ENCODE measurements at places on chromosomes 2 and 18.

DNA sequence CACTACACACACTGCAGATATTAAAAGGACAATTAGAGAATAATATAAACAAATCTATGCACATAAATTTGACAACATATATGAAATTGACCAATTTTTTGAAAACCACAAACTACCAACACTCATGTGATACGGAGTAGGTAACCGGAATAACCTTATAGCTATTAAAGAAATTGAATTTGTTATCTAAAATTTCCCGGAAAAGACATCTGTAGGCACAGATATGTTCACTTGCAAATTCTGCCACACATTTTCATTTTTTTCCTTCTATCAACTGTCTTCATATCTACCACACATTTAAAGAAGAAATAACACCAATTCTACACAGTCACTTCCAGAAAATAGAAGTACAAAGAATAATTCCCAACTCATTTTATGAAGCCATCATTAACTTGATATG lies 22.4 kb downstream of the NLRC4 start:
- DNase-seq: no peak

- DNase-seq: no peak
Measured at GRCh38 chr2:69054431-69054830, 41.5 kb downstream of the ANTXR1 start.

DNA sequence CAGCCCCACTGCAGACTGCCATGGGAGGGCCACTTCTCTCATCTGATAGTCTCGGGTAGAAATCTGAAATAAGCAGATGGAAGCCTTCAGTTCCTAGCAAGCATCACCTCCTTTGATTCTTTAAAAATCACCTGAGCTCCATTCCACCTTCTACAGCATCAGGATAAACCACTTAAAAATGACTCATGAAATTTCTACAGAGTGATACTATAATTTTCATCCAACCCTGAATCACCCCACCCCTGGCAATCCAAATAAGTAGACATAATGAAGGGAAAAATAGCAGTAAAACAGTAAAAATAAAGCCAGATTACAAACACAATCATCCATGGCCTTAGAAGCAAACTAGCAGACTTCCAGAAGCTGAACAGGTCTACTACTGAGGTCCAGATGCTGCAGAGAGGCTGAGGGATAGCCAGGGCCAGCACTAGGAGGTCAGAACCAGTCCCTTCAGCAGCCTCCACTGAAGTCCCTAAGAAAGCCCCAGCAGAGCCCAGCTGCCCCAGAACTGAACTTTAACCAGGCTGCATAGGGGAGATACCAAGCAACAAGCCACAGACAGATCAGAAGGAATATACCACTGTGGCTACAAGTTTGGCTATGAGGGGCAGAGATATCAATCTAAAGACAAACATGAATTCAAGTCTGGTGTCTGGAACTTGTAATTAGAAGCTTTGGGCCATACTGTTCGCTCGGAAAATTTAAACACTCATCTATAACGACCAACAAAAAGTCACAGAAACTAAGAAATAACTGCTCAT lies 54.7 kb upstream of the RNU4ATAC start:
- DNase-seq: no peak

DNA sequence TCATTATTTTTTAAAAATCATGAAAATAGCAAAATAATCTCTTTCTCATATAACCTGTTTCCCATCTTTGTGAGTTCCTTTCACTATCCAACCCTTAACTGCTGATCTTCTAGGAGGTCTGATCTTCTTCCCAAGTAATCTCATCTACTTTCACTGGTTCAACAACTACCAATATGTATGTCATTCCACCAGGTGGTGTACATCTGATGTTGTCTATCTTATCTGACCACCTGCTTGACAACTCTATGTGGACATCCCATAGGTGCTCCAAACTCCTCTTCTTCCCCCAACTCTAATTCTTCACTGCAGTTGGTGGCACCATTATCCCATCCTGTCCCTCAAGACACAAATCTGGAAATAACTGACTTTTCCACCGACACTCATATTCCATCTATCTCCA lies 62.5 kb downstream of the FAM228A start:
- DNase-seq: no peak

GRCh38 chr2:214088536-214088935 lies 322.3 kb upstream of the VWC2L start:
- DNase-seq: peak; percentile 24

DNA sequence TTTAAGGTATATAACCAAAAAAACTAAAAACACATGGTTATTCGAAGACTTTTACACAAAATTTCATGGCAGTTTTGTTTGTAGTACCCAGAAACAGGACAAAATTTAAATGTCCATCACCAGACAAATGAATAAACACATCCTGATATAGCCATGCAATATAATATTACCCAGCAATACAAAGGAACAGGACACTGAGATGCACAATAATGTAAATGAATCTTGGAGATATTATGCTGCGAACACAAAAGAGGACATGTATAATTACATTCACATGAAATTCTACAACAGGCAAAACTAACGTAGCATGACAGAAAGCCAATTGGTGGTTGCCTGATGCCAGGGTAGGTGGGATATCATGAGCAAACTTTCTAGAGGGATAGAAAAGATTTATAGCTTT lies 92.4 kb upstream of the OTX1 start:
- no peak for DNase-seq

- no peak for DNase-seq
Measured at GRCh38 chr2:178723786-178724346, 83.4 kb downstream of the TTN start.

- no peak for DNase-seq
Measured at GRCh38 chr2:95578539-95578938, 13.3 kb upstream of the TRIM43 start.

- no peak for DNase-seq
Measured at GRCh38 chr2:231483398-231484329, 19.4 kb upstream of the NCL start.

GRCh38 chr2:112718863-112719370 lies 1.9 kb upstream of the NT5DC4 start:
- DNase-seq: no peak

- DNase-seq: no peak
Measured at GRCh38 chr2:54329482-54330161, 73.6 kb upstream of the TSPYL6 start.

DNA sequence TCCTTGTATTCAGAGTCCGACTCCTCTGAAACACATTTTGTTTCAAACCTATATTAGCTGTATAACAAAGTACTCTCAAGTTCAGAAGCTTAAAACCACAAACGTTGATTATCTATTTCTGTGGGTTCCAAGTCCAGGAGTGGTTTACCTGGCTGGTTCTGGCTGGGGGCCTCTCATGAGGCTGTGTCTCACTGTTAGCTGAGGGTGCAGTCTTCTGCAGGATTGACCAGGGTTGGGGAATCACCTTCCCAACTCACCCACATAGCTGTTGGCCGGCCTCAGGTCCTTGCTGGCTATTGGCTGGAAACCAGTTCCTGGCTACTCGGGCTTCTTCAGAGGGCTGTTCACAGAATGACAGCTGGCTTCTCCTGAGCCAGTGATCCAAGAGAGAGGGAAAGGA lies 18.0 kb upstream of the ATIC start:
- no peak for DNase-seq

- no peak for DNase-seq
Measured at GRCh38 chr18:51091270-51091669, 61.3 kb downstream of the SMAD4 start.

GRCh38 chr2:214853906-214854305 lies 44.4 kb upstream of the BARD1 start:
- no peak for DNase-seq

- no peak for DNase-seq
Measured at GRCh38 chr18:41206341-41206830, 748.6 kb upstream of the PIK3C3 start.

DNA sequence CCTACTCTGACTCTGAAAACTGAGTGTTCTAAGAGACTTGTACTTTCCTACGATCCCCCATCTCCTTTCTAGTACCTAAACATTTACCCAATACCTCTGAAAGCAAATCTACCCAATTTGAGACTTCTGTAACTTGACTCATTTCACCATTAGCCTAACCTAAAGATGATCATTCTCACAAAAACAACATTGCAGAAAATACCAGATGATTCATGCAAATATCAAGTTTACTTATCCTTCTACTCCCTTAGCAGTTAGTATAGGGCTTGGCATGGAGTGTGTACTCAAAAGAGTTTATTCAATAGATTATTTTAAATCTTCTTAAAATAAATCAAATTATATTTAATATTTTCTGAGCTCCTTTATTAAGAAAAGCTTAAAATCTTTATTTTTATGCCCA lies 89.6 kb downstream of the NR4A2 start:
- DNase-seq: no peak

DNA sequence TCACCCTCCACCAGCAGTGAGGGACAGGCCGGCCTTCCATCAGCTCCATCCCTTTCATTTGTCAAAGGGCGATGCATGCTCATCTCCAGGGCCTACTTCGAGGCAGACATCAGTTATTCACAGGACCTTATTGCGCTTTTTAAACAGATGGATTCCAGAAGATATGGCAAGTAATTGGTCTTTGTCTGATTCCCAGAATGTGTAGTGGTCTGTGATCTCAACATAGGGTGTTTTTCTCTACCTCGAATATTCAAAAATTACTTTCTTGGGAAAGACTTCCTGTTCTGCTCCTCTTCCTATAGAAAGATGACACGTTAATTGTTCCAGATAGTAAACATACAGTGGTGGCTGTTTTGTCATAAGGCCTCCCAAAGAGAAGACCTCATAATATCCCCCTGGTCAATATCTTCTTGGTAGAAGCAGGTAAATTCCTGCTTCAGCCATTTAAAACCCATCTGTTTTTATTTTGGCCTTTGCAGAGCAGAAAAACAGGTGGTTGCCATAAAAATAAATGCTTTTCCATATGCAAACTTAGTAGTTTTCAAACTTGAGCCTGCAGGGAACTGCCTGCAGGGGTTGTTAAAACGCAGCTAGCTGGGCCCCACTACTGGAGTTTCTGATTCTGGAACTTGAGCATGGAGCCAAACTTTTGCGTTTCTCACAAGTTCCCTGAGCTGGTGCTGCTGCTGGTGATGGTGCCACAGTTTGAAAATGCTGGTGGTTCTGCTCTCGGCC lies 8.2 kb downstream of the SMARCAL1 start:
- DNase-seq: no peak

GRCh38 chr18:59219672-59220163 lies at the start of gene GRP:
GRP (plus strand) TSS chr18:59220158; CDS start chr18:59220266, 108 bp downstream.
- no peak for DNase-seq

DNA sequence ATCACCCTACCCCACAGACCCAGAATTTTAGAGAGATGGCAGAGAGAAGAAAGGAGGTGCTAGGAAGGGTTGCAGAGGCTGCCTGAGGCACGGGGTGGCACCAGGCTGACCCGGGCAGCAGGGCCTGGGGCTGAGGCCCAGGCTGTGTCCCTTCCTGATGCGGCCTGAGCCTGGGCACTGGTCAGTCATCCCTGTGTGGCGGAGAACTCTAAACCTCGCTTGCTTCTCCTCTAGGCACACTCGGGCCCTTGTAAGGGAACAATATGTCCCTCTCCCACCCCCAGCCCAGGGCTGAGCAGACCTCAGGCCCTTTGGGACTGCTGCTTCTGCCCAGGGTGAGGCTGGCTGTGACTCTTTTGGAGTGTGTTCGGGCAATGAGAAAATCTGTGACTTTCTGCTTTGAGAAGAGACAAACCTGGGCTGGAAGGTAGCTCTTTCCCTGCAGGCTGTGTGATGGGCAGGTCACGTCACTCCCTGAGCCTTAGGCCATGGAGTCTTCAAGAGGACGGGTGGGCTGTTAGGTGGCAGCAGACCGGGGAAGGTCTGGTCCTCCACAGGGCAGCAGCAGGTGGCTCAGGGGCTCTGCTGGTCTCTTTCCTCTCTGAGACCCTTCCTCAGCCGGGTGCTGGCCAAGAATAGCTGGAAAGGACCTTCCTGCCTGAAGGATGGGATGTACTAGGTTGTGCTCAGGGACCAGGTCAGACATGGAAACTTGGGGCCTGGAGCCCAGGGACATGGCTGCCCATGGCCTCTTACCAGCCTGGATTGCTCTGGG lies 96.8 kb downstream of the GLI2 start:
- DNase-seq: no peak

DNA sequence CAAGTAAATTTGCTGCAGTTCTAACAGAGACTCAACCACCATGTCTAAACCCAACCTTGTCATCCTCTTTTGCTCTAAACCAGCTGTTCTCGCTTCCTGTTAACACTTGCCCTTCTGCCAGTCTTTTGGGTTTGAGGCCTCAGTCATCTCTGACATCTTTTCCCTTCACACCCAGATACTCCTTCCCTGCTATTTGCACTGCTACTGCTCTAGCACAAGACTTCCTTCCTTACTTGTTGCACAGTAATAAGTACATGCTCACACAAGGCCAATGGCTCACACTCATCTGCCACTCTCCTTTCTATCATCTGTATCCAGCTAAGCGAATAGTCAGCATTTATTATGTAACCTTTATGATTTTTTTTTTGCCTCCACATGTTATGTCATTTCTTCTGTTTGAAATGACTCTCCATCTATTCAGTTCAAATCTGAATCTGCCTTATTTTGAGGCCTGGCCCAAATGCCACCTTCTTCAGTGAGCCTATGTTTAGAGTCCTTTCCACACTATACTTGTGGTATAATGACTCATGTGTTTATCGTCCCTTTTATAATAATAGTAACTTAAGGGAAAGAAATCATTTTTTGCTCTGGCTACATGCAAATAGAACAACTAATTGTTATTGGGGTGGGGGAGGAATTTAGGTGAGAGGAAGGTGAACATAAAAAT lies 22.5 kb upstream of the CDKL4 start:
- DNase-seq: no peak

- DNase-seq: no peak
Measured at GRCh38 chr18:21449367-21450290, 150.9 kb downstream of the ESCO1 start.

- DNase-seq: no peak
Measured at GRCh38 chr2:44016282-44016681, 20.5 kb upstream of the LRPPRC start.

DNA sequence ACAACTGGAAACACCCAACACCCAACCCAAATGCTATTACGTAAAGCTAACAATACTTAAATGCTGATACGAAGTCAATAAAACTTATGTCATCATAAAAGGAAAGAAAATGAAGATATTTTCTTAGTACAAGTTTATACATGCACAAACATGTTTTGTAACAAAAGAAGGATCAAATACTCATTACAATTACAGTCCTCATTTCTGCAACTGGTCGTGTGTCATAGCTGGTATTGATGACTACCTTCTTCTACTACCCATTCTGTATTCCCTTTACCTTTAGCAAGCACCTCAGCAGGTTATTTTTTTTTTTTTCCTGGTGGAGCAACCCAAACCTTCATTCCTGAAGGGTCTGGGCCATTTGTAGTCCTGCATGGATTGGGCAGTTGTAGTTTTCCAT lies 1298.5 kb downstream of the SUCLG1 start:
- no peak for DNase-seq

DNA sequence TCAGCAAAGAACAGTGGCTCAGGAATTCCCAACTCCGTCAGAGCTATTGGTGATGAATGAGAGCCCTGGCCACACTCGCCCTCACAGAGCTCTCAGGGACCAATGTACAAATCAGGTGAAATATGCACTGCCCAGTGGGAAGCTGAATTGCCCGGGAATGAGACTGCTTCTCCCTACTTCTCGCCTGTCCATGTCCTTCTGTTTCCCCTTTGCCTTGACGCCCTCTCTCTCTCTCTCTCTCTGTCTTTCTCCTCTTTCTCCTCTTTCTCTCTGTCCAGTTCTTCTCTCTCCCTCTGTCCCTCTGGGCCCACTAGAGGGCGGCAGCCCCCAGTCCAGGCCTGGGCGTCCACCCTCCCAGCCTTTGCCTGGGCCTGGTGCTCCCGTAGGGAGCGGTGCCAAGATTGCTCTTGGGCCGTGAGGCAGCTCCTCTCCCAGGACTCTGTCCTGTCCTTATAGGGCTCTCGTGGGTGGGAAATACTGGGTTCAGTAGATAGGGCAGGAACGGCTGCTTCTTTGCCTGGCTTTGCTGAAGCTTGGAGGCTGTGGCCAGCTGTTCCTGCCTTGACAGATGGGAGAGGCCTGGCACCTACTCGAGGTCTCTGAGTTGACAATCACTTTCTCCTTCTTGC lies 28.4 kb upstream of the PUM2 start:
- DNase-seq: peak; percentile 92
